ENCODE measurements at places on chromosomes 11 and 22.

- DNase-seq, result no peak
Measured at GRCh38 chr22:40121461-40121860, 56.3 kb upstream of the TNRC6B start.

DNA sequence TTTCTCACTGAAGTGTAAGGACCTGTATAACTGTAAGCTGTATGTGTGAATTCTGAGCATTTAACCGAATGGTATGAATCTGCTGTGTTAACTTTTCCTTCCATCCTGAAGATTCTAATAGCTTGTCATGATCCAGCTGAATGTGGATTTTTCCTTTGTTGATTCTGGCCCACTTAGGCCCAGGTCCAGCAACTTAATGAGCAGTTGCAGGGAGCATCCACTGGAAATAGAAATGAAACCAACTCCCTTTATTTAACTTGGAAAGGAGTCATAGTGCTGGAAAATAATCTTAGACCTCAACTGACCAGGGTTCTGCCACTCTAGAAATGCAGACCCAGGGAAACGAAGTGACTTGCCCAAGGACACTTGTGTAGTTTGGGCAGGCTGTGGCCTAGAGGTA is 142.3 kb upstream of the MTNR1B start:
- DNase-seq, result no peak

GRCh38 chr11:109864834-109865547 is 228.2 kb upstream of the ZC3H12C start:
- DNase-seq, result peak; percentile 37

GRCh38 chr11:118838905-118839553 is 44.7 kb upstream of the CXCR5 start:
- no peak for DNase-seq

DNA sequence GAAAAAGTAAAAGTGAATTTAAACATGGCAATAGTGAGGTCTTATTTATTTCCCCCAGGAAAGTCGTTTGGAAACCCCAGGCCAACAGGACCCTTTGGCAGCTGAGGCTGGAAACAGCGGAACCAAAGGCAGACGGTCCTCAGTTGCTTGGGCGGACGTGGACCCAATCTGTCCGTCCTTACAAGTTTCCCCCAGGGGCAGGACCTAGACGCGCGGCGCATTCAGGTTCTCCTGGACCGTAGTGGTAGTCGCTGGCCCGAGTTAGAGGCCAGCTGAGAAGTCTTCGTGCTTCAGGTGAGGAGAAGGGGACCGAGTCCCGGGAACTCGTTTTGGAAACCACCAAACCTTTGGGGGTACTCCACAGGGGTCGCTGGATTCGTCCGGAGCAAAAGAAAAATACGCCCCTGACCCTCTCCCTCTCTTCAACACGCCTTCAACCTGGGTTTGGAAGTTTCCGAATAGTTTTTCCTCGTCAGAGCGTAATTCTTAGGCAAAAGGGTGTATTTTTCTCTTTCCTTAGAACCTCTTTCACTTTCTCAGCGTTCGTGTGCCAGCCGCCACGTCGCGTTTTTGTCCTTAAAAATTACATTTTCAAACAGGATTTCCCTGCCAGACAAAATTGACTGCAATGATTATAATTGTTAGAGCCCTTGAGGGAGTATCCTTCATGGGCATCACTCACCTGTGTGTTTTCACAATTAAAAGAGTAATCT is 2.1 kb downstream of the METTL15 start:
- DNase-seq, result peak; percentile 56

DNA sequence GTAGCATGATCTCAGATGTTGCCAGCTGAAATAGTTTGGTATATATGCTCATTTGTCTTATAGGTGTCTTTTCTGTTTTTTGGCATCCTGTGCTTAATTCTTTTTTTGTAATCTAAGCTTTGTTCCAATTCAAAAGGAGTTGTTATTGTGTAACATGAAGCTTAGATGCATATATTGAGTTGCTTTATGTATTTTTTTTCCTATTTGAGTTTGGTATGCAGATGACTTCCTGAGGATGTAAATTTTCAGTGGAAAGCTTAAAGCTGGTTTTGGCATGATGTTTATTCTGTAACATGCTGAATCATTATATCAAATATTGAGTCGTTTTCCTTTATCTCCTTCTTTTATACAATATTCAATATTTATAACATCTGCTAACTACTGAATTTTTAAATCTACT is 69.4 kb downstream of the DDX10 start:
- no peak for DNase-seq

DNA sequence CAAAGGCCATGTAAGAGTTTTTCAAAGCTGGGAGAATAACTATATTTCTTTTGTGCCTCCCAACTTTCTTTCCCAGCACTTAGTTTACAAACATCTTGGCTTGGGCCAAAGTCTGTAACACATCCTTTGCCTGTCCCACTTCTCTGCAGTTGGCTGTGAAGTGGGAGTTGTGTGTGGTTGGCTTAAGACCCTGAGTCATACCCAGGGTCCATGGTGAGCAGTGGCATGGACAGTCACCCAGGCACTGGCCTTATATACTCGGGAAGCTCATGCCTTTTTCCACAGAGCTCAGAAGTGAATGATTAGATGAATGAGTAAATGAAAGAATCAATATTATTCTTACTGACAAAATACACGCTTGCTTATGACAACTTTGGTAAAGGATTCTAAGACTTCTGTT is 231.4 kb downstream of the BLID start:
- DNase-seq, result no peak

DNA sequence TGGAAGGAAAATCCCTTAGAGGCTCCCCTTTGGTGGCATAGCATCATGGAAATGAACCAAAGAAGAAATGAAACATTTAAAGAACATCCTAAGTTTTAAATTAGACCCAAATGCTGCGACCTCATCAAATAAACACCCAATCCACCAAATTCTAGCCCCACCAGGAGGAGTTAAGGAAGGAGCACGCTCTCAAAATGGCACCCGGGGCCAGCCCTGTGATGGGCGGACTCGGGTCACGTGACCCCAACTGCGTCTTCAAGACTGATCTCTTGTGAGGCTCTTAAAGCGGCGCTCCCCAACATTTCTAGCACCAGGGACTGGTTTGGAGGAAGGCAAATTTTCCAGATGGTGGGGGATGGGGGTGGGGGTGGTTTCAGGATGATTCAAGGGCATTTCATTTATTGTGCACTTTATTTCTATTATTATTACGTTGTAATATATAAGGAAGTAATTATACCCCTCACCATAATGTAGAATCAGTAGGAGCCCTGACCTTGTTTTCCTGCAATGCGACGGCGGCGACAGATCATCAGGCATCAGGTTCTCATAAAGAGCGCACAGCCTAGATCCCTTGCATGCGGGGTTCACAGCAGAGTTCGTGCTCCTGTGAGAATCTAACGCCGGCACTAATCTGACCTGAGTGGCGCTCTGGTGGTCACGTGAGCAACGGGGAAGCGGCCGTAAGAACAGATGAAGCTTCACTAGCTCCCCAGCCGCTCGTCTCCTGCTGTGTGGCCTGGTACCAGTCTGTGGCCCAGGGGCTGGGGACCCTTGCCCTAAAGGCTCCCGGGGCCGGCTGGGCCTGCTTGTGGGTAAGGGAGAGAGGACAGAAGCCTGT is 90.6 kb upstream of the SLC22A12 start:
- DNase-seq, result no peak

DNA sequence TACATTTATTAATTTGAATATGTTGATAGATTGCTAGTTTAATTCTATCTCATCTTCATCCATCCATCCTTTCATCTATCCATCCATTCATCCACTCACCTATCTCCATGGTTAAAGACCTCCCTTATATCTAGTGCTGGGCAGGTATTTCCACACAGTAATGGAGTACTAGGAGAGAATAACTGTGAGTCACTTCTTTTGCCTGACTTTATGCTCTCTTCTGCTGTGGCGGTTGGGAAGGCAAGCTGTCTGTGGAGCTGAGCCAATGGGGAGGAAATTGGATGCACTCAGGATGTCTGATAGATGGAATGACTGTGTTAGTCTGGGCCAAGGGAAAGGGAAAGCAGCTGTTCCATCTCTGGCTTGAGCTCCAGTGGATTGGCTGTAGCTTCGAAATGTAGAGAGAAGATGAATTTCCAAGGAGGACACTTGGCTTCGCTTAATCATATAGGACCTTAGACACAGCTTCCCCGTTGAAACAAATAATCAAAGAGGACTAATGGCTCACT is 60.3 kb downstream of the NELL1 start:
- no peak for DNase-seq

DNA sequence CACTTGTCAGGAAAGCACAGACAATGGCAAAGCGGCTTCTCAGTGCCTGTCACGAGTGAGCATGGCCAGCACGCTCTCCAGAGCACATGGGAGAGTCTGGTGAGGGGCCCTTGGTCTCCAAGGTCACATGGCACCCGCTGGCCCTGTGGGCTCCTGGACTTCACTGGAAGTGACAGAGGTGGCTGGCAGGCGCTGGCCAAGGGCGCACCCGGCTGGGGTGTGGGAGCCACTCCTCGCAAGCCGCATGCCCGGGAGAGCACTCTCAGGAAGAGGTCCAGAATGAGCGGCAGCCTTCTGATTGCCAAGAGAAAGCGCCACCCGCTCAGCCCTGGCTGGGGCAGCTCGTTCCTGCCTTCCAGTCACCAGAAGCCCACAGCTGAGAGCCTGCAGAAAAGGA is 17.1 kb upstream of the MOB2 start:
- no peak for DNase-seq

DNA sequence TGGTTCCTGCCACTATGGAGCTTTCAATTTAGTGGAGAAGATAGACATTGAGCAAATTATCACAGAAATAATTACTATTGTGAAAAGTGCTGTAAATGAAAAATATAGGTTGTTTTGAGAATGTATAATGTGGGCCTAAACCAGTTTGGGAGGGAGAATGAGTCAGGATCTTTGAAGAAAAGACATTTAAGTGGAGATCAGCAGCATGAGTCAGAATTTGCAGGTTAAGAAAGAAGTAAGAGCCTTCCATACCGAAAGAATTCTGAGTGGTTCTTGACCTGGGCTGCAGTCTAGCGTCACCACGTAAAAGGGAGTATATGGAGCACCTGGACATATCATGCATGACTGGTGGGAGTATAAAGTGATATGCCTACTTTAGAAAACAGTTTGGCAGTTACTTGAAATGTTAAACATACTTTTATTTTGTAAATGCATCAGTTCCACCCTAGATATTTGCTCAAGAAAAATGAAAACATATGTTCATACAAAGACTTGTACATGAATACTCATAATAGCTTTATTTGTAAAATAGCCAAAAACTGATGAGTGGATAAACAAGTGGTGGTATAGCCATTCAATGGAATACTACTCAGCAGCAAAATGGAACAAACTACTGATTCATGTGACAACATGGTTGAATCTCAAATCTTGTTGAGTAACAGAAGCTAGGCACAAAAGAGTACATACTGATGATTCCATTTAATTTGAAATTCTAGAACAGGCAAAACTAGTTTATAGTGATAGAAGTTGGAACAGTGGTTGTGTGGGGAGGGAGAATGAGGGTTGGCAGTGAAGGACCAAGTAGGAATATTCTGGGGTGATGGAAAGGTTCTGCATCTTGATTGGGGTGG is 99.2 kb downstream of the STIM1 start:
- DNase-seq, result no peak

DNA sequence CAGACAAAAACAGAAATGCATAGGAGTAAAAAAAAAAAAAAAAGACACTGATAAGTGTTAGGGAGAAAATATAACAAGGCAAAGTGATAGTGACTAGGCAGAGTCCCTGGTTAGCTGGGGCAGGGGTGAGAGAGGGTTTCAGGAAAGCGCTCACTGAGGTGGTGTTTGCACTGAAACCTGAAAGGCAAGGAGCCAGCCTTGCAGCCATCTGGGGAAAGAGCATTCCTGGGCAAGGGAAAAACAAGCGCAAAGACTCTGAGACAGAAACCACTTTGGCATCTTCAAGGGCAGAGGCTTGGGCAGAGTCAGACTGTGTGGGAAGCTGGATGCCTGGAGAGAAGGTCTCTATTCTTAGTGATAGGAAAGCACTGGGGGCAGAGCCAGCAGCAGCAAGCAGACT is 14.5 kb downstream of the CLMP start:
- no peak for DNase-seq

DNA sequence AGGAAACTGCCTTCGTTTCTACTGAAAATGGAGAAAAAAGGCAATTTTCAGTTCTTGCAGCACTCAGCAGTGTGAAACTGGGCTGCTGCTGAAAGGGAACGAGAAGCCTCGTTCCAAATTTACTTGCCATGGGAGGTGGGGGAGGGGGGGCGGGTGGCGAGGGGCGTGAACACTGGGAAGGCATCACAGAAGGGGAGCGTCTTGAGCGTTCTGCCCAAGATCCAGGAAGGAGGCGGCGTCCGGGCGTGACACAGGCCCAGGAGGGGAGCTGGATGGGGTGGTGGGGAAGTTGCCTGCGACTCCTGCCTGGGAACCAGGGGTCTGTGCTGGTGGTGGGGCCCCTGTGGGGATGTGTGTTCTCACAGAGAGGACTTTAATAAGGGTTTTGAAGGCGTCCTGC is 213.5 kb downstream of the CTTN start:
- DNase-seq, result no peak

- no peak for DNase-seq
Measured at GRCh38 chr11:88384669-88385005, 47.1 kb upstream of the CTSC start.

- DNase-seq, result no peak
Measured at GRCh38 chr11:95375886-95376285, 144.9 kb upstream of the SESN3 start.

Measured in NCI-H2171 treated with DMSO at 0.1 percent for 48 hours (cell line).